ENCODE measurements at places on chromosomes 2 and 18. TPM values are rescaled to one million over a fixed set of nuclear protein-coding genes. Genes with fewer than 3 reads are reported as not detected.

DNA sequence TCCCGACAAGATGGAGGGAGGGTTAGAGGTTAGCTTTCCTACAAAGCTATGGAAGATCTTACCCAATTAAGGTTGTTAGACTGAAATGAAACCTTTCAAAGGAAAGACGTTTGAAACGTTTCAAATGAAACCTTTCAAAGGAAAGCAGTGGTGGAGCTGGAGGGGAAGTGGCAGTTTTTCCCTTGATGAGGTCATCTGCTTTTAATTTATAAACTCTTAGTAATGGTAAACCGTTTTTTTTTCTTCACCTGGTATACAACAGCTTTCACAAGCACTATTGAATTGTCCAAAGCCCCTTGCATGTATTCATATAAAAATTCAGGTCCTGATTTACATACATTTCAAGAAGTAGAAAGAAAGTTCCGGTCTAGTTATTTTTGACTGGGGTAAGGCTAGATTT, 7.4 kb downstream of the PMAIP1 start:
- no peak for DNase-seq
- peaks cover 11% of the 10 kb centered on the region for H3K36me3 ChIP-seq
- H3K4me1 ChIP-seq: peaks cover 36% of the 10 kb centered on the region
- no peak overlapping the region for H3K4me3 ChIP-seq
- H3K27ac ChIP-seq: no peak overlapping the region

Gene IL36B
- total RNA-seq: not detected

- no peaks in the 10 kb centered on the region for H3K4me1 ChIP-seq
- H3K36me3 ChIP-seq: no peaks in the 10 kb centered on the region
- no peak for DNase-seq
- H3K4me3 ChIP-seq: no peak overlapping the region
- H3K27me3 ChIP-seq: no peaks in the 10 kb centered on the region
- H3K27ac ChIP-seq: no peak overlapping the region
These were observed 66.2 kb downstream of the CYP26B1 start for GRCh38 chr2:72081451-72081850.

DNA sequence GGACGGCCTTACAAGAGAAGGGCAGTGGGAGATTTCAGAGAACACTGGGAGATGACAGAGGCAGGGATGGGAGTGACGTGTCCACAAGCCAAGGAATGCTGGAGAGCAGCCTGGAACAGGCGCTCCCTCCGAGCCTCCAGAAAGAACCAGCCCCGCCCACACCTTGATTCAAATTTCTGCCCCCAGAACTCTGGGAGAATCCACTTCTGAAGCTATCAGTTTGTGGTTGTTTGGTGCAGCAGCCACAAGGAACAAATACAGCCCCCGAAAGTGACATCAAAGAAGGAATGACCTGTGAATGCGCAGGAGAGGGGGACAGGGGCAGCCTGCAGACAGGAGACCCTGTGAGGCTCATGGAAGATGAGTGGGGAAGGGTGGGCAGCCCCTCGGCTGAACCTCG, 67.3 kb downstream of the TWIST2 start:
- no peak for DNase-seq
- H3K4me1 ChIP-seq: peaks cover 35% of the 10 kb centered on the region
- H3K4me3 ChIP-seq: 0 out of 2 replicates have a peak overlapping the region, but pooled peaks have one; percentile 33
- H3K36me3 ChIP-seq: no peaks in the 10 kb centered on the region
- H3K27me3 ChIP-seq: no peaks in the 10 kb centered on the region

GRCh38 chr2:82340578-82341053, 2036.1 kb upstream of the LRRTM1 start:
- H3K4me1 ChIP-seq: no peaks in the 10 kb centered on the region
- no peak overlapping the region for H3K4me3 ChIP-seq
- no peak for DNase-seq
- H3K36me3 ChIP-seq: no peaks in the 10 kb centered on the region
- no peaks in the 10 kb centered on the region for H3K27me3 ChIP-seq

Gene RSAD2
- total RNA-seq: not detected

DNA sequence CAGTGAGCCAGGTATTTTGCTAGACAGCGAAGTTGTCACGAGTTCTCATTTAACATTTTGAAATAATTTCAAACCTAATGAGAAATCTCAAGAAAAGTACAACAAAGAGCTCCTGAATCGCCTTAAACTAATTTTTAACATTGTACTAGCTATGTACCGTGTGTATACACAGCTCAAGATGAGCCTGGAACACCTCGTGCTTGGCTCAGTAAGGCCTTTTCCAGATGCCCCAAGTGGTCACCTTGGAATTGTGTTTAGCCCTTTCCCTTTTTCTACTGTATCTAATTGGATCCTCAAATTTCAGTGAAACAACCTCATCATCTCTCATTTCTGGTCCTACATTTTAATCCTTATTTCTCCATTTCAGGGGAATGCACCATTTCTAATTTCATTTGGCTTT, 7.2 kb downstream of the PTPN4 start:
- no peak overlapping the region for H3K27ac ChIP-seq
- H3K4me3 ChIP-seq: no peak overlapping the region
- H3K27me3 ChIP-seq: no peaks in the 10 kb centered on the region
- peaks cover 1% of the 10 kb centered on the region for H3K4me1 ChIP-seq

Gene PARD3B
- total RNA-seq: 2.0 TPM

Gene UNC80
- total RNA-seq: not detected

GRCh38 chr2:210421916-210422315, 54.6 kb downstream of the LANCL1 start:
- H3K27ac ChIP-seq: no peak overlapping the region
- DNase-seq: no peak
- H3K4me1 ChIP-seq: no peaks in the 10 kb centered on the region
- H3K4me3 ChIP-seq: no peak overlapping the region
- H3K36me3 ChIP-seq: no peaks in the 10 kb centered on the region

GRCh38 chr2:175181877-175182308, 383 bp upstream of the ATP5MC3 start:
- DNase-seq: no peak
- H3K36me3 ChIP-seq: peaks cover 29% of the 10 kb centered on the region
- H3K4me1 ChIP-seq: peaks cover 4% of the 10 kb centered on the region
- H3K27ac ChIP-seq: peak overlapping the region; percentile 71
- peak overlapping the region; percentile 95 for H3K4me3 ChIP-seq

- no peak overlapping the region for H3K4me3 ChIP-seq
- no peaks in the 10 kb centered on the region for H3K36me3 ChIP-seq
- H3K4me1 ChIP-seq: no peaks in the 10 kb centered on the region
- no peaks in the 10 kb centered on the region for H3K27me3 ChIP-seq
- DNase-seq: no peak
These were observed 799 bp upstream of the KIF1A start for GRCh38 chr2:240820607-240821428.

Gene CTDP1
- 24.9 TPM for total RNA-seq

GRCh38 chr2:8472545-8473323, 209.1 kb upstream of the ID2 start:
- H3K36me3 ChIP-seq: no peaks in the 10 kb centered on the region
- DNase-seq: no peak
- H3K4me1 ChIP-seq: no peaks in the 10 kb centered on the region
- no peak overlapping the region for H3K4me3 ChIP-seq
- H3K27me3 ChIP-seq: no peaks in the 10 kb centered on the region

DNA sequence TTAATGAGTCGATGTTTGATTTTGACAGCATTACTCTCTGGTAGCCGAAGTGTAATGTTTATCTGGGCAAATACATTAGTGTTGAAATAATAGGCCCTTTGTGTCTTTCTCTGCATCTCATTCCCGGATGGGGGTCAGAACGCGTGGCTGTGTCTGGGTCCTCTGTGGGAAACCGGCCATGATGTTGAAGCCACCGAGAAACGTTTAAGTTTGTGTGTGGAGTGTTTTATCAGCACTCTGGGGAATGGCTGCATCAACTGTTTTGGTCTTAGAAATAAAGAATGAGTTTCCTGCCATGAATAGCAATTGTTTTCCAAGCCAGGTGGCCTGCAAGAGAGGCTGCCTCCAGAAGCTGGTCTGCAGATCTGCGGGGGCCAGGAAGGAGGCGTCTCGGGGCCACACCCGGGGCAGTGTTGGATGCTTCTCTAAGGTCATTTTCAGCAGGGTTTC, 69.7 kb downstream of the RNF144A start:
- H3K27me3 ChIP-seq: no peaks in the 10 kb centered on the region
- no peaks in the 10 kb centered on the region for H3K4me1 ChIP-seq
- no peaks in the 10 kb centered on the region for H3K36me3 ChIP-seq
- H3K4me3 ChIP-seq: no peak overlapping the region
- no peak overlapping the region for H3K27ac ChIP-seq
- no peak for DNase-seq

Gene CPO
- total RNA-seq: 0.32 TPM

GRCh38 chr2:39304200-39304599, 60.4 kb upstream of the CDKL4 start:
- no peaks in the 10 kb centered on the region for H3K36me3 ChIP-seq
- H3K4me1 ChIP-seq: no peaks in the 10 kb centered on the region
- H3K4me3 ChIP-seq: no peak overlapping the region
- H3K27me3 ChIP-seq: no peaks in the 10 kb centered on the region
- no peak for DNase-seq

DNA sequence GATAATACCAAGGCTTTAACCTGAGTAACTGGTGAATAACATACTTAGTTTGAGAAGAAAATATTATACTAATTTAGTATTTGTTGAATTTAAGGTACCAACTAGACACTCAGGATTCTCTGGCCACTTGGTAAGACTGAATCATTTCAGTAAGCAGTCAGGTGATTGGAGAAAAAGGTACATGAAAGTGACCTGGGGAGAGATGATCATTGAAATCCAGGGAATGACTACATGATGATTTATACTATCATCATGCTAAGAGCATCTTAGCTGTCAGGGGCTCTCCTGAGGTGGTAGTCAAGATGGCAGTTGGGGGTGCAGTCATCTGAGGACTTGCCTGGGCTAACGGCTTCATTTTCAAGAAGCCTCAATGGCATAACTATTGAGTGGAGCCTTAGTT, 571.2 kb upstream of the ACVR2A start:
- no peaks in the 10 kb centered on the region for H3K36me3 ChIP-seq
- H3K27me3 ChIP-seq: no peaks in the 10 kb centered on the region
- no peak overlapping the region for H3K27ac ChIP-seq
- no peaks in the 10 kb centered on the region for H3K4me1 ChIP-seq
- no peak for DNase-seq

Gene NXPH2
- not detected for total RNA-seq

DNA sequence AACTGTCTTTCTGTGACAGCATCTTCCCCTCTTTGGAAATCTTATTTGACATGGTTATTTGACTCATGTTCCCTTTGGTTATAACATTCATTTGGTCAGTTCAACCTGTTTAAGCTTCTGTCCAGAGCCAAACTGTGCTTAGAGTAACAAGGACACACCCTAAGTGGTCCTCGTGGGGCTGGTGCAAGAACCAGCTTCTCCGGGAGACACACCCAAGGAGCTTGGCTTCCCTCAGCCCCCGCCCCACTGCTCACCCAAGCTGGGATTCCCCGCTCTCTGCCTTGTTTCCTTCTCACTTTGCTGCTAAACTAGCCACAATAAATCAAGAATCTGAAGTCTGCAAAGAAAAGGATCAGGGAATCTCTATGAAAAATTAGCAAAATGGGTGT, 1.4 kb downstream of the SCYGR3 start:
- H3K27ac ChIP-seq: no peak overlapping the region
- H3K4me3 ChIP-seq: no peak overlapping the region
- no peaks in the 10 kb centered on the region for H3K4me1 ChIP-seq

Gene LIMS1
- 56.2 TPM for total RNA-seq

Gene SPP2
- total RNA-seq: not detected

DNA sequence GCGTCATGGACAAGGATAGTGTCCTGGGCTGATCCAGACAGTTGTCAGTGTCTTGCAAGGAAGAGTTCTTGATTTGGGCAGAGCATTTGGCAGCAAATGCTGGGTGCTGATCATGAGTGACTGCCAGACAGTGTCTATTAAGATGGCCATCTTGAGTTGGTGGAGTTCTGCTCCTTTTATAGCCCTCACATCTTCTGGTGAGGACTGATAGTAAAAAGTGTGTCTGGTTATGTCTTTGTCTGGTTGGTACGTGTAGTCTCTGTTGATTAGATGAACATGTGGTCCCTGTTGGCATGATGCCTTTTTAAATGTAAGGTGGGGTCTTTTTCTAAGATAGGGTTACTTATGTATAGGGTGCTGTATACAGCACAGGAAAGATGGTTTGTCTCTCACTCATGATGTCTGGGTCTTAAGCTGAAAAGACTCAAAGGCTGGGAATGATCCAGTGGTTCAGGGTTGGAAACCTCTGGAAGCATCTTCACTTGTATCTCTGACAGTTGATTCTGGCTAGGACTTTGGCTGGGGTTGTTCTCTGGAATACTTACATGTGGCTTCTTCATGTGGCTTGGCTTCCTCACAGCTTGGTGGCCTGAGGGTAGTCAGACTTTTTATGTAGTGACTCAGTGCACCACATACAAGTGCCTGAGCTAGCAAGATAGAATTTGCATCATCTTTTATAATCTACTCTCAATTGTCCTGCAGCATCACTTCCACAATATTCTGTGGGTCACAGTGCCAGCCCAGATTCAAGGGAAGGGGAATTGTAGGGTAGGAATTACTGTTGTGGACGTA, 11.8 kb downstream of the MTX2 start:
- H3K4me3 ChIP-seq: no peak overlapping the region
- no peaks in the 10 kb centered on the region for H3K36me3 ChIP-seq
- no peak overlapping the region for H3K27ac ChIP-seq

DNA sequence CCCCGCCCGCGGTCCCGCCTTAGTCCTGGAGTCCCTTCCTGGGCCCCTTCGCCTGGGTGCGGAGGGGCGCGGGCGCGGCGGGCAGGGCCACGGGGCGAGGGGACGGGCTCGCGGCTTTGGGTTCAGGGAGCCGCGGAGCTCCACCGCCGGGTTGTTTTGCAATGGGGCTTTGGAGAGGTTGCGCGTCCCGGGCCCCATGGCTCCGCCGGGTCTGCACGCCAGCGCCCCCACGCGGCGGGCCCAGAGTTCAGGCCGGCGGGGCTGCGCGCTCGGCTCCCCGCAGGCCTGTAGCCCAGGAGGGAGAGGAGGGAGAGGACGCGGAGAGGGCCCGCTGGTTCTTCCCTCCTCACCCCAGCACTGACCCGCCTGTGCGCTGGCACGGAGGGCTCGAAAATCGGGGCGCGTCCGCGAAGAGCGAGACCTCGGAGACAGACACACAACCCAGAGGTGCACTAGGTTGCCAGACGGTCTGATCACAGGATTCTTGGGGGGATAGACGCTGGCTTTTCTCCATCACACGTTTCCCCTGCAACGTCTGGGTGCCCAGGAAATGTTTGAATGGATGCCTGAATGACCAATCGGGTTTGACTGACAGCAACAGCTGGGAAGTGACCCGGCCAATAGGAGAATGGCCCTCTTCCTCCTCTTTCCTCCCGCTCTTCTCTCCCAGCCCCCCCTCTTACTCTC, 4.9 kb upstream of the SIX2 start:
- peaks cover 22% of the 10 kb centered on the region for H3K4me1 ChIP-seq
- no peak for DNase-seq
- H3K27me3 ChIP-seq: no peaks in the 10 kb centered on the region
- no peaks in the 10 kb centered on the region for H3K36me3 ChIP-seq
- peak overlapping the region; percentile 33 for H3K4me3 ChIP-seq
- no peak overlapping the region for H3K27ac ChIP-seq

Gene LIMS3
- total RNA-seq: 1.1 TPM

Gene PTH2R
- total RNA-seq: 0.12 TPM

DNA sequence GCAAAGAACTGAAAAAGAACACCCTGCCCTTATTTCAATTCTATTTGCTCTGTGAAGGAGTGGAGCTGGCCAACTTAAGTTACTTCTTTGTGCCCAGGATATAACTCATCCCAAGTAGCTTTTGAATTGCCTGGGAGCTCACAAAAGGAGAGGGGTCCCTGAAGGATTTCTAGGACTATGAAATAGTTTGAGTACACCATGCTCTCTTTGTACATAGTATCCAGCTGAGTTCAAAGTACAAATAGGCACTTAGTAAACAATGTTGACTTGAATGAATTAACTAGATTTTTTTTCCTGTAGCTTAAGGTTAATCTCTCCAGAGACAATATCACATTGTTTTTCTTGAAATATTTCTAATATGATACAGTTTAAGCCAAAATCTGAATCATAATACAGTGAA, 47.7 kb downstream of the ZC3H15 start:
- DNase-seq: no peak
- H3K4me3 ChIP-seq: no peak overlapping the region
- H3K27ac ChIP-seq: no peak overlapping the region
- H3K27me3 ChIP-seq: no peaks in the 10 kb centered on the region
- no peaks in the 10 kb centered on the region for H3K4me1 ChIP-seq
- H3K36me3 ChIP-seq: no peaks in the 10 kb centered on the region
